ENCODE measurements at places on chromosomes 6 and 20. TPM values are rescaled to one million over a fixed set of nuclear protein-coding genes. Genes with fewer than 3 reads are reported as not detected.
A peak's percentile ranks its signal among the peaks of the same experiment; 100 is the strongest.

DNA sequence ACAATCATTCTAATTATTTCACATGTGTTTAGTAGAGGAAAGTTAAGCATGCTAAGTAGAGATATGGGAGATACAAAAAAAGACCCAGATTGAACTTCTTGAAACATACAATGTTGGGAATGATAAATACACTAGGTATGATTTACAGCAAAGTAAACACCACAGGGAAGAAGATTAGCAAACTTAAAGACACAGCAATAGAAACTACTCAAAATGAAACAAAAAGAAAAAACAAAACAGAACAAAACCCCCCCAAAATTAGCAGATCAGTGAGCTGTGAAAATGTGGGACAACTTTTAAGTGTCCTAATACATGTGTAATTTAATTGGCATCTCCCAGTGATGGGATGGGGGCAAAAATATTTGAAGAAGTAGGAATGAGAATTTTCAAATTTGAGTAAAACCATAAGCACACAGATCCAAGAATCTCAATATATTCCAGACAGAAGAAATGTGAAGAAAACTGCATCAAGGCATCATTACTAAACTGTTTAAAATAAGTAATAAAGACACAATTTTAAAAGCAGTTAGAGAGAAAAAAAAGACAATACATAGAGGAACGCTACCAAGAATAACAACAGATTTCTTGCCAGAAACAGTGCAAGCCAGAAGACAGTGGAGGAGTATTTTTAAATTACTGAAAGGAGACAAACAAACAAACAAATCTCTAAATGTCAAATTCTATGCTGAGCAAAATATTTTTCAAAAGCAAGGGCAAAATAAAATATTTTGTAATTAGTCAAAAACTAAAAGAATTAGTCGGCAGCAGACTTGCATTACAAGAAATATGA lies 473.7 kb downstream of the QKI start:
- no peak for DNase-seq

DNA sequence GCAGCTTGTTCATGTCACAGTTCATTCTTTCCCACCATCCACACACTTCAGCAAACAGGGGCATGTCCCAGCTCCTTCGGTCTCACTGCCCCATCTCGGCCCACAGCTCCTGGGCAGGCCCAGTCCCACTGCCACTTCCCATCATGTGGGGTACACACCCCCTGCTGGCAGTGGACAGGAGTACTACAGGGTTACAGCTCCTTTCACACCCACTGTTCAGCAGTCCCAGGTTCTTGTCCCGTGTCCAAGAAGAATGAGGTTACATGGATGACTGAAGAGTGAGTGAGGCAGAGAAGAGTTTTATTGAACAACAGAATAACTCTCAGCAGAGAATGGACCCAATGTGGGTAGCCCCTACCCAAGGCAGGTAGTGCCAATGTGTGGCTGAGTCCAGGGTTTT lies 77.8 kb upstream of the SMLR1 start:
- DNase-seq, result peak; percentile 41

GRCh38 chr6:111927321-111927720 lies 54.1 kb upstream of the FYN start:
- no peak for DNase-seq

DNA sequence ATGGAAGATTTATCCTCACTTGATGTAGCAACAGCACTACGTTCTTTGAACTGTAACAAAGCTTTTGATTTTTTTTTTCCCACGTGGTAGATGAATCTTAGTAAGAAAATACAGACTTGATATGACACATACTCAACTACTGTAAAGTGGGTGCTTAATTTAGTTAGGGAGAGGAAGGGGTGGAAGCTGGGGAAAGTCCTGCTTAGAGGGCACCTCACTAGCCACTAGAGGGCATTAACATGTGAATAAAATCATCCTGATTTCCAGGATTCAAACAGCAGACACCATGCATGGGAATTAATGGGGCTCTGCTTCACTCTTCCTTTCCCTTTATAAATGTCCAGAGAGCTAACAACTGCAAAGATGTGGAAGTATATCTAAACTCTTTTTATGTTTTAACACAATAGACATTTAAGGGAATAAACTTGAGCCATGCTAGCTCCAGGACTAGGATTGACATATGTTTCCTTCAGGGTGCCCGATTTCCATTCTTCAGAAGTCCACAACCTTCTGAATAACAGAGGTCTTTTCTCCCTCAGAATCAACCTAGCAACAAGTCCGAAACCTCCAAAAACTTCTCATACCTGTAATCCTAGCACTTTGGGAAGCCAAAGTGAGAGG lies 250.1 kb downstream of the ATXN1 start:
- DNase-seq, result peak; percentile 62

DNA sequence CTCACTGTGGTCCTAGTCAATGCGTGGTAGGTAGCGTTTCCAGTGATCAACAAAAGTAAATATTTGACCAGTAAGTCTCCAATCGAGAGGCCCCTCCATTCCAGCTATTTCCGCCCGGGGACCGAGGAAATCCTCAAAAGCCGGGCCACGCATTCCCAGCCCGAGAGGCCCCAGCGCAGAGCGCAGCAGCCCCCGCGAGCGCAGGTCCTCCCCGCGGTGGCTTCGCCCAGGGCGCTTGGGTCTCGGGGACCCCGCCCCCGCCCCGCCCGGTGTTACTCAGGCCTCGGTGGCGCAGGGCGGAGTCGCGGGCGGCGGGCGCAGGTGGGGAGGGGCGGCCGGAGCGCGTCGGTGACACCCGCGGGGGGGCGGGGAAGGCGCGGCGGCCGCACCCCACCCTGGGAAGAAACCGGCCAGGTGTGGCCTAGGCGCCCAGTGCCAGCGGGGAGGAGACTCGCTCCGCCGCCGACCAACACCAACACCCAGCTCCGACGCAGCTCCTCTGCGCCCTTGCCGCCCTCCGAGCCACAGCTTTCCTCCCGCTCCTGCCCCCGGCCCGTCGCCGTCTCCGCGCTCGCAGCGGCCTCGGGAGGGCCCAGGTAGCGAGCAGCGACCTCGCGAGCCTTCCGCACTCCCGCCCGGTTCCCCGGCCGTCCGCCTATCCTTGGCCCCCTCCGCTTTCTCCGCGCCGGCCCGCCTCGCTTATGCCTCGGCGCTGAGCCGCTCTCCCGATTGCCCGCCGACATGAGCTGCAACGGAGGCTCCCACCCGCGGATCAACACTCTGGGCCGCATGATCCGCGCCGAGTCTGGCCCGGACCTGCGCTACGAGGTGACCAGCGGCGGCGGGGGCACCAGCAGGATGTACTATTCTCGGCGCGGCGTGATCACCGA lies at the start of gene DSP:
Gene DSP, plus strand, starts transcription at position 497 of the 890 bp plus-strand sequence. Its CDS starts 245 bp downstream, at position 742.
- peak; percentile 80 for DNase-seq

Gene C20orf204
- 0.85 TPM for total RNA-seq

Gene SYS1
- 21.5 TPM for total RNA-seq

- DNase-seq, result no peak
These were observed 13.7 kb downstream of the C20orf96 start for GRCh38 chr20:276620-277495.

GRCh38 chr6:141443668-141444289 lies 688.9 kb upstream of the GJE1 start:
- no peak for DNase-seq

DNA sequence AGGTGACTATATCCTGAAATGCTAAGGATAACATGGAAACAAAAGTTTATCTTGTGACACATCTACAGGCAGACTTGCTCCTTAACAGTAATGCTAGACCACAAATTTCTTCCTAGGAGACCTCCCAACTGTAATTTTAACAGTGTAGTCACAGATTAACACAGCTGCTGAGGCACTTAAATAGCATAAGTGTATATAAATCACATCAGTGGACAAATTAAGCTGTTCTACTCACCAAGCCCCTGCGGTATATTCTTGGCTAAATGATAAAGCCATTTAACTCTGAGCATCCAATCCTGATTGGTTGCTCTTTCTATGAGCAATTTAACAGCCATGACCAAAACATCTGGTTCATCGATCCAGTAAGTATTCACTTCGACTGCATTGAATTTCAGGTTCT lies 73.3 kb upstream of the LYRM2 start:
- DNase-seq, result no peak

- peak; percentile 39 for DNase-seq
These were observed 1.4 kb downstream of the AKIRIN2 start for GRCh38 chr6:87700397-87701343.

DNA sequence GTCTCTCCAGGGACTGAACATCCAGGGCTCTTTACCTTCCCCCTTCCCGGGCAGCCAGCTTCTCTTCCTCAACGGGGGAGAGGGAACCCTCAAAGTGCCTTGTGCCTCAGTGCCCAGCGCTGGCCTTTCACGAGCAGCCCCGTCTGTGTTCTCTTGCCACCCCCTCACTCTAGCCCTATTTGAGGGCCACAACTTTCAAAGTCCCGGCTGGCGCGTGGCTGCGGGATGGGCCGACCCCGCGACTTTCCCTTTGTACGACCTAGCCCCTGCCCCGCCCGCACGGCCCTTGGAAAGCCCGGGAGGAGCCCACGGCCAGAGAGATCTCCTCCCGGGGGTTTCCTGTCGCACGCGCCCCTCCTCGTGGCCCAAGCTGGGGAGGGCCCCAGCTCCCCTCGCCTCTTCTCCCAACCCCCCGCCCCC lies 559 bp downstream of the SCRT2 start:
- peak; percentile 30 for DNase-seq

DNA sequence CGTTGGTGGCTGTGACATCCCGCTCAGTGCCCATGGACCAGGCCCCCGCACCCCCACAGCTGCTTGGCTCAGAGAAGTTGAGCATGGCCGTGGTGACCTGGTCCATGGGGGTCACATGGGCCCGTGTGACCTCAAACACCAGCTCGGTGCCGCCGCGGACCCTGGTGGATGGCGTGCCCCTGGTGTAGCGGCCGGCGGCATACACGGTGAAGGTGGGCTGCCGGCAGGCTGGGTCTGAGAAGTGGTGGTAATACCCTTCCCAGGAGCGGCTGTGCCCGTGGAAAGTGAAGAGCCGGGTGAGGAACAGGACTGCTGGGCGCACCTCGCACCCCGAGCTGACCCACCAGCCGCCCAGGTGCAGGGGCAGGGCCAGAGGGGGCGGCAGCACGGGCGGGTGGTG lies 54.1 kb downstream of the APCDD1L start:
- no peak for DNase-seq

GRCh38 chr20:2005831-2006426 lies 12.1 kb upstream of the PDYN start:
- DNase-seq, result peak; percentile 91

GRCh38 chr6:113674075-113674474 lies 183.1 kb upstream of the MARCKS start:
- no peak for DNase-seq

Gene ROS1
- total RNA-seq, result not detected

DNA sequence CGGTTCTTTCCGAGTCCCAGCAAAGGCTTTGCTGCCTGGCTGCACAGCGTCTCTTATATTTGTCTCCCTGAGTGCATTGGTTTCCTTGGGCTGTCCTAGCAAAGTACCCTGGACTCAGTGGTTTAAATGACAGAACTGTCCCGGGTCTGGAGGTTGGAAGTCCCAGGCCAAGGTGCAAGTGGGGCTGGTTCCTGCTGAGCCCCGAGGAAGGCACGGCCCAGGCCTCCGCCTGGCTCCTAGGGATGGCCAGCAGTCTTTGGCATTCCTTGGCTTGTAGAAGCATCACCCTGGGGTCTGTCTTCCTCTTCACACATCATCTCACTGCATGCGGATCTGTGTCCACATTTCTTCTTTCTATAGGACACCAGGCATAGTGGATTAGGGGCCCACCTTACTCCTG lies 64.8 kb upstream of the QKI start:
- DNase-seq, result no peak

Gene CRISP2
- total RNA-seq, result 0.50 TPM

- no peak for DNase-seq
These were observed 12.9 kb upstream of the TBC1D22B start for GRCh38 chr6:37244430-37245310.

Gene ANKRD66
- not detected for total RNA-seq

Gene FAM83C
- total RNA-seq, result not detected

DNA sequence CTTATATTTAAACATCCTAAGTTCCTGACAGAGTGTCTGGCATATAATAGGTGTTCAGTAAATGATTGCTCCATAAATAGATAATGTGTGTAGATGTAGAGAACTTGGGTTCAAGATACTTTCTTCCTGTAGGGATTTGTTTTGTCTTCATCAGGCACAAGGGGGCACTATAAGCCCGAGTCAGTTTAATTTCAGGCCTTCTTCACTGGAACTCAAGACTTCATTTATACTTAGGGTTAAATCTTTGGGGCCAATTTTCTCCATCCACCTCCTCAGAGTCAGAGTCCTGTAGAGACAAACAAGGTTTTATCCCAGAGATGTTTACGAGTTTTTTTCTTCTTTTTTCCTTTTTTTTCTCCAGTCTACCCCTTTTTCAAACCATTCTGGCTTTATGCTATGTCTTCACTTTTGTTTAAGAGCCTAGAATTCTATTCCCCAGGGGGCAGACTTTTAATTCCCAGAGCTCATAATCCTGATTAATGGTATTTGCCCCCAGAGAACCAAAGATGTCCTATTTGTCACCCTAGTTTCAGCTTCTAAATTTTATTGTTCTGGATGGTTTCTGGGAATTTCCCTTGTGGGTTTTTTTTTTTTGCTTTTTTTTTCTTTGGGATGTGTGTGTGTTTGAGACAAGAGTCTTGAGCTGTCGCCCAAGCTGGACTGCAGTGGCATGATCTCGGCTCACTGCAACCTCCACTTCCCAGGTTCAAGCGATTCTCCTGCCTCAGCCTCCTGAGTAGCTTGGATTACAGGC lies 88.4 kb downstream of the HFE start:
- peak; percentile 83 for DNase-seq

DNA sequence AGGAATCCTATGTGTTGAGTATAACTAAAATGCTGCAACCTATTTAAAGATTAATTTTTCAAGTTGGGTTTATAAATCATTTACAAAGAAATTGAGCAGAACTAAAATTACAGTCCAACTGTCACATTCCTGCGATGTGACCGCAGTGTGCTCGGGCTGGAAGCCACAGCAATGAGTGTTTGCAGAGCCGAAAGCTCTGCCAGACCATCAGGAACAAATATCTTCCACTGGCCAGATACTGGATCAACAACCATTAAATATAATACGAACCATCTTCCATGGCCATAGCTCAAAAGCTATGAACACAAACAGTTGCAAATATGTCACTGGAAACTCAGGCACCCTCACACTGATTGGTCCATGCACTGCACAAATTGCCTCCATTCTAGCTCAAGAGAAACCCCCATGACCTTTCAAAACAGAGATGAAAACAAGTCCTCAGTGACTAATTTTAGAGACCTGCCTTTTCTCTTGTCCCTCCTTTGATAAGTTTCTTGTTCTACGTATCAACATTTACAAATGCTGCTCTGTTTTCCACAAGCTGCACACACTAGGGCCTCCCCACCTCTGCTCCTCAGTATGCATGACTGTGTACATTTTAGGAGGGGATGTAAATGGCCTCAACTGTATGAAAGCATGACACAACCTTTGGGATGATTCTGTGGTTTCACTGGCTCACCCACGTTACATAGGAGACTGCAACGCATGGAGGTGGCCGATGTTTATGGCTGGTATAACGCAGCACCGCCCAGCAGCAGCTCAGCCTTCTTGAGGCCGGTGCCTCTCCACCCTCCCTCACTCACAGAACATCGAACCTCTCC lies 171.7 kb downstream of the WDR27 start:
- no peak for DNase-seq
